ENCODE measurements at places on chromosomes 4 and X.

GRCh38 chrX:54495814-54496516 is at the start of gene FGD1:
TSS of gene FGD1 (minus strand) at chrX:54496234. CDS start at chrX:54495432, 802 bp downstream.
- no peak for DNase-seq

GRCh38 chr4:39587881-39588280 is 50.8 kb downstream of the SMIM14 start:
- DNase-seq: no peak

GRCh38 chr4:149631629-149632028 is 184.0 kb downstream of the IQCM start:
- no peak for DNase-seq

GRCh38 chr4:47830265-47831025 is 7.4 kb downstream of the CORIN start:
- DNase-seq: no peak

DNA sequence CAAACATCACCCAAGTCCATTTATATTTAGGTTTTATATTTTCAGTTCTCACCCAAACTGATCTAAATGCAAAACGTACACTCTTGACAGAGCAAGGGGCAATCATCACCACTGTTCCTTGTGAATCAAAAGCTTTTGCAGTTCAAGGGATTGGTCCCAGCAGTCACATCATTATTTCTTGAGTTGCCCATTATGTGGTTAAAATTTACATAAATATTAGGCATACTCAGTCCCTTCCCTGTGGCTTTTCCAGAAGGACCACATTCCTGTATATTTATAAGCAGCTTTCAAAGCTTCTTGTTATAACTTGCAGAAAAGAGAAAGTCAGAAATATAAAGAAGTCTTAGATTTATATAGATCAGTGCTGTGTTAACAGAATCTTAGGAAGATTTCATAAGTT is 224.4 kb downstream of the CLCN4 start:
- DNase-seq: no peak

- DNase-seq: no peak
Measured at GRCh38 chr4:99135541-99136162, 8.4 kb downstream of the ADH4 start.

DNA sequence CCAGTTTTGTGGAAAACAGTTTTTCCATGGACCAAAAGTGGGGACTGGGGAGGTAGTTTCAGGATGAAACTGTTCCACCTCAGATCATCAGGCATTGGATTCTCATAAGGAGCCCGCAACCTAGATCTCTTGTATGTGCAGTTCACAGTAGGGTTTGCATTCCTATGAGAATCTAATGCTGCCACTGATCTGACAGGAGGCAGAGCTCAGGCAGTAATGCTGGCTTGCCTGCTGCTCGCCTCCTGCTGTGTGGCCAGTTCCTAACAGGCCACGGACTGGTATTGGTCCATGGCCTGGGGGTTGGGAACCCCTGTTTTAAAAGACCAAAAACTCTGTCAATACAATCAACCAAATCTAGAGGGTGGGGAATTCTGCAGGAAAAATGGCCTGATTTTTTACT is 100.0 kb upstream of the EOLA2 start:
- no peak for DNase-seq

GRCh38 chr4:152100379-152101201 is 339.8 kb upstream of the GATB start:
- no peak for DNase-seq

DNA sequence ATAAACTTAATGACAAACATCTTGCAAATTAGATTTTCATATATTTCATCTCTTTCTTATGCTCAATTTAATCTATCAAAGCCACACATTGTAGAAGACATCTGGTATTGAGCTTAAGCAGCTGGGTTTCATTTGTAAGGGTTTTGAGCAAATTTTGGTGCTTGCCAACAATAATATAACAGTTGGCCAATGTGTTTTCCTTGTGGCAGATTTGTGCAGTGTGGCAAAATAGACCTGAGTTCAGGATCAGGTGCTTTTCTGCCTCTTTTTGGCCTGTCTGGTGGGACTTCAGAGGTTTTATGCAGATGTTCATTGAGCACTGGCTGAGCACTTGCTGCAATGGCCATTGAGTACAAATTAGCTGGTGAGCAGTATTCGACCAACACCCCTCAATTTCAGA is 301.9 kb downstream of the BMPR1B start:
- DNase-seq: no peak

DNA sequence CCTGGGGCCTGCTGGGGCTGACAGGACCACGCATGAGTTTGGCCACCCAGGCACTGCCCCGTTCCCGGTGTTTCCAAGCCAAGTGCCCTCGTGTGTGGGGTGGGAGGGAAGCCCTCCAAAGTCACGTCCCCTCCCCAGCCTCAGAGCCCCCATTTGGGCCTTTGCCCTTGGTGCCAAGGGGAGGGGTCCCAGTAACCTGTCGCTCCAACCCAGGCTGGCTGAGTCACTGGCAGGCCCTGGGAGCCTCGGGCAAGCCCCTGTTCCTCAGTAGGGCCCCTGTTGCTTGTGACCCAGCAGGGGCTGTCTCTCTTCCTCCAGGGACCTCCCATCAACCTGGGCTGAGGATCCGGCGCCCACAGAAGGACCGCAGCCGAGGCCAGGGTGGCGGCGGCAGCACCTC is 10.7 kb upstream of the HAUS7 start:
- DNase-seq: no peak

GRCh38 chrX:68061206-68061535 is 372.1 kb downstream of the OPHN1 start:
- no peak for DNase-seq

DNA sequence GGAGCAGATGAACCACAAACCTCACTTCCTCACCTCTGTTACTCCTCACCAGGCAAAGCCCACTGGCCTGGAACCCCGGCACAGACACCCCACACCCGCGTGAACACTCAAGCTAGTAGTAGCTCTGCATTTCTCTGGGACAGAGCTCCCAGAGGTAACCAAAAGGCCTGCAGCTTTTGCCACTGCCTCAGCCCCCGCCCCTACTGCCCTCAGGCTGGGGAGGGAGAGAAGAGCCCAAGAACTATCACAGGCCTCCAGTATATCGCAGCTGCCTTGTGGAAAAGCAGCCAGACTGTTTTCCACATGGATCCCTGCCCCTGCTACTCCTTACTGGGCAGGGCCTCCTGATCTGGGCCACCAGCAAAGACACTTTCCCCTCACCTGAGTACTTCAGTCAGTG is 728.7 kb upstream of the ACTRT1 start:
- DNase-seq: no peak

- no peak for DNase-seq
Measured at GRCh38 chr4:100117750-100118149, 72.5 kb downstream of the DDIT4L start.

- no peak for DNase-seq
Measured at GRCh38 chr4:113700602-113701150, 60.9 kb downstream of the CAMK2D start.

GRCh38 chrX:32183066-32183465 is 1028.3 kb downstream of the DMD start:
- DNase-seq: no peak

- no peak for DNase-seq
Measured at GRCh38 chr4:3107691-3108121, 33.2 kb downstream of the HTT start.

DNA sequence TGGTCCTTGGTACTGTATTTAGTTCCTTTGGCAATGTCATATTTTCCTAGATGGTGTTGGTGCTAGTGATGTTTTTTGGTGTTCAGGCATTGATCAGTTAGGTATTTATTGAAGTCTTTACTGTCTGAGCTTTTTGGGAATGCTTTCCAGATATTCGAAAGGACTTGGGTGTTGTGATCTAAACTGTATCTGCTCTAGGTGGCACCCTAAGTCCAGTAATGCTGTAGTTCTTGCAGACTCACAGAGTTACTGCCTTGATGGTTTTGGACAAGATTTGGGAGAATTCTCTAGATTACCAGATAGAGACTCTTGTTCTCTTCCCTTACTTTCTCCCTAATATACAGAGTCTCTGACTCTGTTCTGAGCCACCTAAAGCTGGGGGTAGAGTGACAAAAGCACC is 513.6 kb upstream of the PITX2 start:
- DNase-seq: no peak

GRCh38 chrX:49178537-49178936 is 6.8 kb downstream of the PLP2 start:
- DNase-seq: no peak

- no peak for DNase-seq
Measured at GRCh38 chr4:38283724-38284123, 323.5 kb downstream of the PTTG2 start.

DNA sequence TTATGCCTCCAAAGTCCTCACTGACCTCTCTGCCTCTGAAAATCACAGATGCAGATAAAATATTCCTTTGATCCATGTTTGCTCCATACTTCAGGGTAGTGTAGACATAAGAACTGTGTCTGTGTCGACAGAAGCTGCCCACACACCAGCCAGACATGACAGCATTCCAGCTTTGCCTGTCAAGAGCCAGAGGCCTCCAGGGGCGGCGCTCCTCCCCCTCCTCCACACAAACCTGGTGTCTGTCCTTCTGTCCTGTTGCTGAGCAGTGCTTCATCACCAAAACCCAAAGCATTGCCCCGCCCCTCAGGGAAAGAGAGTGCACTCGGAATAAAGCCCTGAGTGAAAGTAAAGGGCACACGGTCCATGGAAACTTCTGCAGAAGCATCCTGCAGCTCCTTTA is 379.4 kb downstream of the FBXW7 start:
- DNase-seq: no peak

DNA sequence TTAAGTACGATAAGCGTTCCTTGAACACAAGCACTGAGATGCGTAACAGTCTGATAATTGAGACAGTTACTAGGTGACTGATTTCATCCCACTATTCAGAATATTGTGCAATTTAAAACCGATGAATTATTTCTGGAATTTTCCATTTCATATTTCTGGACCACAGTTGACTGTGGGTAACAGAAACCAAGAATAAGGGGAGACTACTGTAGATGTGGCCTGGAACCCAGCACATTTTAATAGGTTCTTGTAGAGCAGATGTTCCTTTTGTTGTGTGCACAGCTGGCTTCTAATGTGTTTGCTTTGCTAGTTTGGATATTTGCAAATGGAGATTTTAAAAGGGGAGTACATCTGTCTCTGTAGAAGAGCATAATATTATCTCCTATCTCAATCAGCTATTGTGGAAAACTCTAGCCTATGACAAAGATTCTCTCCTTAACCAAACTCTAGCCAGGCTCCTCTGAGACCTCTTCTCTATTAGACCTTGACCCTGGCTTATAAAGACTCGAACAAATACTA is 16.4 kb downstream of the NAAA start:
- DNase-seq: no peak

DNA sequence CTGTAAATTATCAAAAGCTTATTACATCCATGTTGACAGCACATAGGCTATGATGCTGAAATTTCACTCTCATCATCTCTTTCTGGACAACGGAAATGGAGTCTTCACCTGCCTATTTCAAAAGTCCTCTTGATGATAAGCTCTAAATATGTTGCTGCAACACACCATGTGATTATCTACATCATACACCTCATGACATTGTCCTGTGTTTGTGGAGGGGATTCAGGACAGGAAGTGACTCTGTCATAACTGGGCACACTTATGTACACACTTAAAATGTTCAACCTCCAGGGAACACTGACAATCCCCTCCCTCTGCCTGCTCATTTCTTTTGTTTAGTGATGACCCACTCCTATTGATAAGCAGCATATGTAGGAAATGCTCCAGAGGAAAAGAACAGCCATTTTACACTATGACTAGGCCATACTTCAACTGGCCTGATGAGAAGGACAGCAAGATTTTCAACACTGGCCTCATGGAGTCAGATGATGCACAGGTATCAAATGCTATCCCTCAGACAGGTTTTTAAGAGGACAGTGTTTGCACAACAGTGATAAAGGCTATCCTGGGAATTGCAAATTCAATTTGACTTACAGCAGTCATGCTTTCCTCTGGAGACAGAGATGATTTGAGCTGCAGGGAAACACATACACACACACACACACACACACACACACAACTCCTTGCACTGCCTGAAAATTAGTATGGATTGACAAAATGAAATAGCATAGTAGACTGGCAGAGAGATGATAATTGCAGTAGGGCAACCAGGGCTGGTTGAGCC is 163.3 kb upstream of the RASGEF1B start:
- DNase-seq: no peak

- no peak for DNase-seq
Measured at GRCh38 chr4:78558410-78558809, 6.8 kb downstream of the ANXA3 start.

- no peak for DNase-seq
Measured at GRCh38 chr4:102439236-102439614, 61.9 kb upstream of the NFKB1 start.

DNA sequence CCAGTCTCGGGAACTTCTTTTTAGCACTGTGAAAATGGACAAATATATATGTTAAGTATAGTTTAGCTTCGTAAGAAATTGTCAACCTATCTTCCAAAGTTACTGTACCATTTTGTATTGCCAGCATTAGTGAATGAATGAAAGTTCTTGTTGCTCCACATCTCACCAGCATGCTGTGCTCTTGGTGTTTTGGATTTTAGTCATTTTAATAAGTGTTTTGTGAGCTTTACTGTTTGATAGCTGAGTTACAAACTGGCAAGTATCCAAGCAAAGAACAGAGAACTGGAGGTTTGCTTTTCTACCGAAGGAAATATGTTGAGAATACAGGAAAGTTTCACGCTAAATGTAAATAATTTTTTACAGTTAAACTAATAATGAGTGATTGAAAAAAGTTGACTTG is 33.0 kb downstream of the SNCA start:
- DNase-seq: no peak

- no peak for DNase-seq
Measured at GRCh38 chr4:73086095-73086868, 16.8 kb upstream of the COX18 start.

GRCh38 chr4:88527787-88528186 is 4.2 kb upstream of the PYURF start:
- DNase-seq: no peak
